ENCODE measurements at places on chromosomes 7 and 10.

DNA sequence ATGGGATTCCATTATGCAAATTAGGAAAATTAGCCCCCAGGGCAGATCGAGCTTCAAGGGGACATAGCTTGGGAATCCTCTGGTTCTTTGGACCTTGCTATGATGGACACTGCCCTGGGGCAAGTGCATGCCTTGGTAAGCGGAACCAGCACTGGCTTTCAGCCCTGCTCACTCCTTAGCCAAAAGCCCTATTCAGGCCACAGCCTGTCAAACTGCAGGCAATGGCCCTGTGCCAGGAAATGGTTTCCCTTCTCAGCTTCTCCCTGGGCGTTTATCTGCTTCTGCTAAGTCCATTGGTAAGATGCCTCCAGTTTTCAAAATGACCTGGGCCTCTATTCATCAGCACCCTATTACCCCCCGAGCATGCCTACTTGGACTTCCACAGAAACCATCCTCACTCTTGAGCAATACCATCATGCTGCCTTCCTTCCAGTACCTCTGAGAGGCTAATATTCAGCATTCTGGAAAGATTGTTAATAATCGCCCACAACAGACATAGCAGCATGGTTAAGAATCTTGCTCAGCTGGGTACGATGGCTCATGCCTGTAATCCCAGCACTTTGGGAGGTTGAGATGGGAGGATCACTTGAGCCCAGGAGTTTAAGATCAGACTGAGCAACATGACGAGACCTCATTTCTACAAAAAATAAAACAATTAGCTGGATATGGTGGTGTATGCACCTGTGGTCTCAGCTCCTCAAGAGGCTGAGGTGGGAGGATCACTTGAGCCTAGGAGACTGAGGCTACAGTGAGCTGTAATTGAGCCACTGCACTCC, 918.6 kb upstream of the AUTS2 start:
- DNase-seq, result no peak

GRCh38 chr10:128400564-128400963, 274.3 kb upstream of the MKI67 start:
- DNase-seq, result no peak

- DNase-seq, result no peak
Observed at GRCh38 chr10:8420182-8420581, 365.7 kb downstream of the GATA3 start.

DNA sequence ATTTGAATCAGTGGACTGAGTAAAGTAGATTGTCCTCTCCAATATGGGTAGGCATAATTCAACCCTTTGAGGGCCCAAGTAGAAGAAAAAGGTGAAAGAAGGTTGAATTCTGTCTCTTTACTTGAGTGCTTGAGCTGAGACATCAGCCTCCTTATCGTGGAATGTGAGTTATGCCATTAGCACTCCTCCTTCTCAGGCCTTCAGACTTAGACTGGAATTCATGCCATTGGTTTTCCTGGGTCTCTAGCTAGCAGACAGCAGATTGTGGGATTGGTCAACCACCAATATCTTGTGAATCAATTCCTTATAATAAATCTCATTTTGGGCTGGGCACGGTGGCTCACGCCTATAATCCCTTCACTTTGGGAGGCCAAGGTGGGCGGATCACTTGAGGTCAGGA, 89.2 kb downstream of the CUL2 start:
- DNase-seq, result no peak
